T-helper 1 cell (primary cell): ENCODE measurements at places on chromosomes 3 and 15.

GRCh38 chr3:171374260-171374659 lies 85.9 kb downstream of the TNIK start:
- no peak for DNase-seq

DNA sequence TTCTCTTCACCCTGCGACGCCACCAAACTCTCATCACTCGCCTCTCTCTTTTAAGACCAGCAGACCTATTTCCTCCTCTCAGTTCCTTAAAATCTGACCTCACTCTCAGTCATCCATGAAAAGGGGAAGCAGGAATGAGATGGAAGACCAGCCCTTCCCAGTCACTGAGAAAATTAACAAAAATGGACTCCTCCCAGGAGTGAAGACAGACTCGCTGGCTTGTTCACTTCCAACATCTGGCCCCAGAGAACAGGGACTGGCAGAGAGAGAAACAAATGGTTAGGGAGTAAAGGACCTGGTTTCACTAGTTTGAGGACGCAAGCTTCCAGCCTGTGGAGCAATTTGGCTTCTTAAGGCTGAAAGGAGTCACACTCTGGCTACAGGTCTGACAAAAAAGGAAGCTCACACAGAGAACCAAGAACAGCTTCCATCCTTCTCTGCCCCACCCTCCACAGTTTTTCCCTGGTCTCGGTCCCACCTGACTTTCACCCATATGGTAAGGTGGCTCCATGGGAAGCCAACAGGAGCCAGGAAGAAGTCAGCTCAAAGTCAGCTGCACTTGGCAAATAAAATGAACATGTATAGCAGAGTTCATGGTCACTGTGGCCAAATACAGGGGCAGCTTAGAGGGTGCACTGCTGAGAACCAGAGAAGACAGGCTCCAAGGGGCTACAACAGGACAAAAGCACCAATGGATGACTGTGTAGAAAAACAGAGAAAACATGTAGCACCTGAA lies 57.2 kb downstream of the ITGB5 start:
- no peak for DNase-seq

GRCh38 chr15:69562116-69562515 lies 109.5 kb downstream of the RPLP1 start:
- no peak for DNase-seq

GRCh38 chr3:157543501-157544035 lies 40.4 kb upstream of the VEPH1 start:
- no peak for DNase-seq

GRCh38 chr15:72923289-72923688 lies 129.0 kb upstream of the NEO1 start:
- DNase-seq, result no peak

- DNase-seq, result no peak
Observed at GRCh38 chr3:152190636-152191183, 78.0 kb upstream of the MBNL1 start.

- DNase-seq, result no peak
Observed at GRCh38 chr3:57694146-57694545, 1.3 kb upstream of the DENND6A start.

- DNase-seq, result no peak
Observed at GRCh38 chr3:113668015-113668414, 28.4 kb downstream of the USF3 start.

GRCh38 chr3:152609891-152610290 lies 225.0 kb upstream of the P2RY1 start:
- DNase-seq, result no peak

- DNase-seq, result no peak
Observed at GRCh38 chr3:38139652-38140051, 1.2 kb downstream of the MYD88 start.

DNA sequence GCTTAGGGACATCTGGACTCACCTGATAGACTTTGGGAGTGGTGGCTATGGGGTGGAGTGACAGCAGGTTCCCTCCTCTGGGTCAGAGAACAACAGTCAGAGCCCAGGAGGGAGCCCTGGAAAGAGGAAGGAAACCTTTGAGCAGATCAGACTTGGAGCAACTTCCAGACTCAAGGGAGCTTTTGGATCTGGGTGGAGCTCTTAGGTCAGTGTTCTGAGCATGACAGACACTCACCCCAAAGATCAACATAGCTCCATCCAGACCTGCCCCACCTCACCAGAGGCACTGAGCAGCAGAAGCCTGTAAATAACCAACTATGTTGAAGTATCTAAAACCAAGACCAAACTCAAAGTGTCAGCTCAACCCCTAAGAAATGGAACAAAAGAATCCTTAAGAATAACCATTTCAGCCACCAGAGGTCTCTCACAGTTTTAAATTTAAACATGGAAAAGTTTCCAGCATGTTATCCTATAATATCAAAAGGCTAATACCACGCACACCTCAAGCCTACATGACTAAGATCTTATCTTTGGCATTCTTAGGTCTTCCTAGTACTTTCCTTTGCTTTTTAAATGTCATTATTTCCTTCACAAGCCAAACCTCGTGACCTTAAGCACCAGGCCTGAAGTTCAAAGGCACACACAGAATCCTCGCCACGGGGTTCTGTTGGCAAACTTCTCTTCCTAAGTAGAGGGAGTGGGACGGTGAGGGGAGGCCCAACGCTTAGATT lies 56.4 kb downstream of the UMPS start:
- no peak for DNase-seq

DNA sequence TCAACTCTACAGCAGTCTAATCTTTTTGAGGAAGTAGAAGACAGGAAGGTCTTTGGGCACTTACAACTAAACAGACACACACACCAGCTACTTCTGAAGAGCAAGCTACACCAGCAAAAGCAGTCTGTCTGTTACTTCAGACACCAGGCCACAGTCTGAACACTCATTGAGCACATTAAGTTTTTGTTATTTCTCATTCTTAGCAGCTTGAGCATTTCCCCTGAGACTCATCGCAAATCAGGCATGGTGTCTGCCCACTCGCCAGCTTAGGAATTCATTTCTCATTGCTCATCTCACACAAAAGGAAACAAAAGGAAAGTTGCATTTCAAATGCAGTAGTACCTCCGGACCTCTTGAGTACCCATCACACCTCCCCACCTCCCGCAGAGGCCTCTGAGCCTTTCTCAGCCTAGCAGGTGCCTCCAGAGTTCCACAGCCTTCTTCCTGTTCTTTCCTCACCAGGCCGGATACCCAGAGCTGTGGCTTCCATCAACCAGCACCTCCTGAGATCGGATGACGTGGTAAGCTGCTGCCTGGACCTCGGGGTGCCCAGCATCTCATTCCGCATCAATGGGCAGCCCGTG lies 302.0 kb downstream of the RYR3 start:
- no peak for DNase-seq

- no peak for DNase-seq
Observed at GRCh38 chr3:150589759-150590158, 13.4 kb upstream of the SELENOT start.

DNA sequence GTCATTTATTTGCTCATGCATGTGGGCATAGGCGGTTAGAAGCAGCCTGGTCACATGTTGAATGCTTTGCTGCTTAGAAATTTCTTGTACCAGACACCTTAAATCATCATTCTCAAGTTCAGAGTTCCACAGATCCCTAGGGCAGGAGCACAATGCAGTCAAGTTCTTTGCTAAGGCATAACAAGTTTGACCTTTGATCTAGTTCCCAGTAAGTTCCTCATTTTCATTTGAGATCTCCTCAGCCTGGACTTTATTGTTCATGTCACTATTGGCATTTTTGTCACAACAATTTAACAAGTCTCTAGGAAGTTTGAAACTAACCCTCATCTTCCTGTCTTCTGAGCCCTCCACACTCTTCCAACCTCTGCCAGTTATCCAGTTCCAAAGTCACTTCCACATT lies 22.8 kb downstream of the HGD start:
- DNase-seq, result no peak

DNA sequence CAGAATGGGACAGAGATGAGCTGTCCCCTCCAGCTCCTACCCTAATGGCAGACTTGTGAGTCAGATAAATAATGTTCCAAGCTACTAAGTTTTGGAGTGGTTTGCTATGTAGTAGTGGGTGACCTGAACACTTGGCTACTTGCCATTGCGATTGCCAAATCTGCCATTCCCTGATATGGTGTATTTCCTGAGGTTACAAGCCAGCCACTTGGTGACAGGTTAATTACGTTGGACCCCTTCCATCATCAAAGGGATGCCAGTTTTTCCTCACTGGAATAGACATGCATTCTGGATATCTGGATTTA lies 33.6 kb downstream of the MORF4L1 start:
- DNase-seq, result no peak

GRCh38 chr3:49554633-49555265 lies 472 bp downstream of the BSN start:
- peak; percentile 24 for DNase-seq

- peak; percentile 8 for DNase-seq
Observed at GRCh38 chr3:188432802-188433520, 279.0 kb downstream of the LPP start.

- no peak for DNase-seq
Observed at GRCh38 chr3:71879089-71879488, 94.1 kb upstream of the PROK2 start.
